SIG-M5 (cell line): ENCODE measurements at places on chromosomes 16 and 17.

- no peak for DNase-seq
These were observed 12.8 kb downstream of the CRYM start for GRCh38 chr16:21265104-21265837.

- DNase-seq = no peak
These were observed 35.4 kb downstream of the MRC2 start for GRCh38 chr17:62662855-62663254.

DNA sequence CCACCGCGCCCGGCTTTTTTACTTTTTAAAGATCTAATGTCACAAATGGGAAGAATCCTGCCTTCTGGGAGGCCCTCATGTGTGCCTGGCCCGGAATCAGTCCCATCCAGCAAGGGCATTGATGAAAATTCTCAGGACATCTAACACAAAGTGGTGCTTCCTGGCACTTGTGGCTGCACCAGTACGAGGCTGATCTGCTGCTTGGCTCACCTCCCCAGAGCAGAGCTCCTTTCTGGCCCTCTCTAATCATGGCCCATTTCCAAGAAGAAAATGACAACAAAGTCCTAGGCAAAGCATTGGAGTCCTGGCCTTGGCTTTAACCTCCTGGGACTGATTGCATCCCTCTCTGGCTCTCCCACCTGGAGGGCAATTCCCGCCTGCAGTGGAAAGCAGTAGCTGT, 50.7 kb upstream of the SIAH1 start:
- no peak for DNase-seq

DNA sequence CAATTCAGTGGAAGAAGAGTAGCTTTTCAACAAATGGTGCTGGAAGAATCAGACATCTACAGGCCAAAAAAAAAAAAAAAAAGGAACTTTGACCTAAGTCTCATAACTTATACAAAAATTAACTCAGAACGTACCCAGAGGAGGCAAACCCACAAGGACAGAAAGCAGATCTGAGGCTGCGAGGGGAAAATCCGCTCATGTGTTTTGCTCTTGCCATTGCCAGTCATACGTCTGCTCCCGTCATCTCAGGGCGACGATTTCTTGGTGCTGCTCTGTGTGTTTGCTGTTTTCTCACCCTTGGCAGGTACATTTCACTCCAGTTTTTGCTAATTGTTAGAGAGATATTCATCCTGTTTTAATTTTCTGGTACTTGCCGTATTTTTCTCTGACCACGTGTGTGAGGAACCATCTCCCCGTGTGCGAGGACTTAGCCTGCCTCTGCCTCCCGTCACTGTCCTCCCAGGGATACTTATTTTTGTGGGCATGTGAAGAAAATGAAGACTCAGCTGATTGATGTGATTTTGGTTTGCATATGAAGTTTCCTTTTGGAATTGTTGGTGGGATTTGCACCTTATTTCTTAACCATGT, 33.4 kb upstream of the ACSF3 start:
- no peak for DNase-seq

DNA sequence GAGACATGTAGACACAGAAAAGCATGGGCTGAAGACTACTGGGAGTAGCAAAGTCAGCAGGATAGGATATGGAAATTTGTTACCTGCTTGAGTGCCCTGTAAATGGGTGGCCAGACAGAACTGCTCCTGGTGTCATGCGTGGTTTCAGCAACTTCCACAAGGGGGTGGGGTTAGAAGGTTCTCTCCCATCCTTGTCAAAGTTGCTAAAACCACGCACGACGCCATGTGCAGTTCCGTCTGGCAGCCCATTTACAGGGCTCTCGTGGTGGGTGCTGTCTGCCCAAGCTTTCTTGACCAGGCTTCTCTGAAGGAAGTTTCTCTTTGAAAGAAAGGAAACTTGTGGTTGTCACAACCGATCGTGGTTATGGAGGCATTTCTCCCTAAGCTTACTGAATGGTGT, 6.9 kb upstream of the DBNDD1 start:
- DNase-seq = no peak

DNA sequence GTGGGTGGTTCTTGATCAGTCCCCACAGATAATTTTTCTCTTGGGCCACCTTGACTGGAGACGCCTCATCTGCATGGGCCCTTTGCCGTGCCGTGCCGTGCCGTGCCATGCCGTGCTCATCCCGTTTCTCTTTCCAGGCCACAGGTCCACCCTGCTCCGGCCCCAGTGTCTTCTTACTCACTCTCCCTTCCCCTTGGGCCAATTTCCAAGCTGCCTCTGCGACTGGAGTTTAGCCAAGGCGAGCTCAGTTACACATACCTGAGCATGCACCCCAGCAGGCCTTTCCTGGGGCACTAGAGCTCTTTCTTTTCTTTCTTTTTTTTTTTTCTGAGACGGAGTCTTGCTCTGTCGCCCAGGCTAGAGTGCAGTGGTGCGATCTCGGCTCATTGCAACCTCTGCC, 40.5 kb upstream of the MGAT5B start:
- no peak for DNase-seq

DNA sequence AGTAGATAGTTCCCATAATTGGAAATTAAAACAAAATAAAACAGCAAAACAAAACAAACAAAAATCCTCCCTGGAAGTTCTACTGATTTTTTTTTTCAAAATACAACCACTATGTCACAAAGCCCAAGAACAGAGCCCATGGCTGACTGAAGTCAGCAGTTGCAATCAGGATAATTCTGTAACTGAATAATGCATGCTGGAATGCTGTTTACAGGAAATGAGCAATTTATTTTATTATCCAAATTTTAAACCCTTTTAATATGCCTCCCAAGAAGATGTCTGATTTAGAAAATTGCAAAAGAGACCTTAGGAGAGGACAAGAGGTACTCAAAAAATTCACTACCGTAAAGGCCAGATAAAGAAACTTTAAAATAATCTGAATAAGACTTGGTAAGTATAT, 578.2 kb downstream of the TOX3 start:
- DNase-seq = no peak

GRCh38 chr17:9389111-9389527, 186.5 kb downstream of the STX8 start:
- DNase-seq = no peak

DNA sequence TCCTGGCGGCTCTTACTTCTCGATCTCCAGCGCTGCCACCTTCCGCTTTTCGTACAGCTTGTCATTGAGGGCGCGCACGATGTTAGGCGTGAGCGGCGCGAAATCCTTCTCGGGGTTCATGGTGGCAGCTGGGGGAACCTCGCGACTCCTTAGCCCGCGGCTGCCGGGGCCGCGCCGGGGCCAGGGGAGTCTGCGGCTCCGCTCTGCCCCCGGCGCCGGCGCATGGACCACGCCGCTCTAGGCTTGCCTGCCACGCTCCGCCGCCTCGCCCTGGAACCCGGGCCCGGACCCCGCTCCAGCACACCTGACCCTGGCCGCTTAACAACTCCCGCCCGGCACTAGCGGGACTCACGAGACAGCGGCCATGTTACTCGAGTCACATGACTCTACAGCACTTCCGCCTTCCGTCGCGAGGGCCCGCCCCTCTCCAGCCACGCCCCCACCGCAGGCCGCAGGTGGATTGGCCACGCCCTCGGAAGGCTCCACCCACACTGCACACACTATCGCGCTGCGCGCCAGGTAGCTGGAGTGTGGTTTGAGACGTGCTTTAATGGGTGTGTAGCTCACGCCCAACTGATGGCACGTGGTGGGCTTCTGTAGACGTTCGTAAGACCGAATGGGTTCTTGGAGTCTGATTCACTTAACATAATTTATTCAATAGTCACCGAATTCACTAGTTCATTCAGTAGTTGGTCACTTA, at the start of gene VAC14:
TSS of gene VAC14 (minus strand) at position 378 of the 700 bp plus-strand sequence. CDS start at position 120, 258 bp downstream.
- DNase-seq = peak; percentile 32

DNA sequence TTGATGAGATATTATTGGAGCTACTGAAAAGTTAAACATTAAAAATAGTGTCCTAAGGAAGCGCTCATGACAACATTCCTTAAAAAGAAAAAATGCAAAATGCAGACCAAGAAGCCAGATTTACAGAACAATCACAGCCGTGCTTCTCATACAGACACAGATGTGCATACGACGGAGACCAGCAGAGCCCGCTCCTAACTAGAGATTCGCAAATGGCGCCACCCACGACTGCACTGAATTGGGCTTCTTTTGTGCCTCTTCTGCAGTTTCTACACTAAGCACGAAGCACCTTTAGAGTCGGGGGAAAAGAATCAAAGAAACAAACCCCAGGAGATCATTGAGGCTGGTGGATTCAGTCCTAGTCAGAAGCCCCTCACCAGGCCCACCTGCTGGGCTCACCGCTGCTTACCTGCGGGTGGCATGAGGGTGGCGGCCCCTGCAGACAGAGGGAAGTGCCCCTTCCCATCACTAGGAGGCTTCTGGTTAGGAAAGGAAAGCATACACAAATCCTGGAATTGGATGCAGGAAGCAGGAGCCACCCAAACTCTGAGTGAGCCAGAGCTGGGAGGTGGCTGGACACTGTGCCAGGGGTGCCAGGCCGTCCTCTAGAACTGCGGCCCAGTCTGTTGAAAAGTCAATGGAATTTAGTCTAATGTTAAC, 64.9 kb upstream of the CHMP6 start:
- DNase-seq = no peak

DNA sequence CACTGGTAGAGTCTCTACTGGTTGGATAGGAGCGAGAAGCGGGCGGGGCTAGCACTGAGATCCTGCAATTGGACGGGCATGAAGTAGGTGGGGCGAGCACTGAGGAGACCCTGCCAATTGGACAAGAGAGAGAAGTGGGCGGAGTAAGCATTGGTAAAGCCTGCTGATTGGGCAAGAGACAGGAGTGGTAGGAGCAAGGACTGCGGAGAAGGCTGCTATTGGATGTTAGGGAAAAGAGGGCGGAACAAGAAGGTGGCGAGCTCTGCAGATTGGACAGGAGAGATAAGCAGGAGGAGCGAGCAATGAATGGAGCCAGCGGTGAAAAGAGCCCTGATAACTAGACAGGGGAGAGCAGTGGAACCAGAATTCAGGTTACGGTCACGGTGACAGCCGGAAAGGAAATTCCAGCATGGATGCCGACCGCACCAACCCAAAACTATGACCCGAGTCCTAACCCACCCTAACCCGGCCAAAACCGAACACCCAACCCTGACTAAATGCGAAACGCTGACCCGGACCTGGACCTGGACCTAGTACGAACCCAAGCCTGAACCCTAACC, 4.8 kb downstream of the SCGB1C2 start:
- DNase-seq = no peak

DNA sequence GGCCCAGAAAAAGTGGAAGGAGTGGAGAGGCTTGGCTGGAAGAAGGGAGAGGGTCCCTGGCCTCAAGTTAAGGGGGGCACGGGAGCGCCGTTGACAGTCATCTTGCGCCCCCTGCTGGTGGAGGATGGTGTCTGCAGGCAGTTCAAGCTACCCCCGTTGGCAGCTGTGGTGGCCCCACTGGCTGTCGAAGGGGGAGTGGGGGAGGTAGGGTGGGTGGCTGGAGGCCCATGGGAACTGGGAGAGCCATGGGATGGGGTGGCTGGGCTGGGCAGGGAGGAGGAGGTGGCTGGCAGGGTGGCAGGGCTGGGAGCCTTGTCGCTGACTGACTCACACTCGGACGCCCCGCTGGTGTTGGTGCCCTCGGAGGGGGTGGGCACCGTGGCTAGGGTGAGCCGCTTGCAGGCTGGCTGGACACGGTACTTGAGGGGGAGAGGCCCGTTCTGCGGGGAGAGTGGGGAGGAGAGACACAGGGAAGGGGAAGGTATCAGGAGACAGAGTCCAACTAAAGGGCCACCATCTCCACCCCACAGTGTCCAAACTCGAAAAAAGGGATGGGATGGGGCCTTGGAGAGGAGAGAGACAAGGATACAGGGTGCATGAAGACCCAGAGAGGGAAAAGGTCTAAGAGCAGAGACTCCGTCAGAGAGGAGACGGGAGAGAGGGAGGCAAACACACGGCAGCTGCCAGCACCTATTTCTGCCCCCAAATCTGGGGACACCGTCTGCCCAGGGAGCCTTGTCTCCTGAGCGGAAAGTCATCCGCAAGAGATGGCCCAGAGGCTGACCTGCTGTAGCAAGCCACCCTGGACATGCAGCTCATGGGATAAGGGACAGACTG, 5.2 kb downstream of the CISD3 start:
- no peak for DNase-seq

DNA sequence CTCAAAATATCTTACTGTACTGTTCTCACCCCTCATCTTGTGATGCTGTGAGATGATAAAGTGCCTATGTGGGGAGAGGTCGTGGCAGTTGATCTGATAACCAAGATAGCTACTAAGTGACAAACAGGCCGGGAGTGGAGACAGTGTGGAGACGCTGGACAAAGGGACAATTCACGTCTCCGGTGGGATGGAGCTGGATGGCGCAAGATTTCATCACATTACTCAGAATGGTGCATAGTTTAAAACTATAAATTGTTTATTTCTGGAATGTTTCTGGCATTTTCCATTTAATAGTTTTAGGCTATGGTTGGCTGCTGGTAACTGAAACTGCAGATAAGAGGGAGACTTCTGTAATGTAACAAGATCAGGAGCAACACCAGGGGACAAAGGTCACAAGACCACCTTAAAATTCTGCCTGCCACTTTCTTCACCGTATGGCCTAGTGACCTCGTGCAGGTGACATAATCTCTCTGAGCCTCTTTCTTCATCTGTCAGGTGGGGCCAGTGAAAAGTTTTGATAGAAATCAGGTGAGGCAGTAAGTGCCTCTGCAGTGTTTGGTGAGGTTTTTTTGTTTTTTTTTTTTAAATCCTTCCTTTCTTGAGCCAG, 54.4 kb upstream of the LGALS9 start:
- DNase-seq = no peak

GRCh38 chr17:2028737-2029136, 1.2 kb upstream of the DPH1 start:
- DNase-seq = no peak

- no peak for DNase-seq
These were observed 1376.4 kb upstream of the GOT2 start for GRCh38 chr16:60110531-60110930.

DNA sequence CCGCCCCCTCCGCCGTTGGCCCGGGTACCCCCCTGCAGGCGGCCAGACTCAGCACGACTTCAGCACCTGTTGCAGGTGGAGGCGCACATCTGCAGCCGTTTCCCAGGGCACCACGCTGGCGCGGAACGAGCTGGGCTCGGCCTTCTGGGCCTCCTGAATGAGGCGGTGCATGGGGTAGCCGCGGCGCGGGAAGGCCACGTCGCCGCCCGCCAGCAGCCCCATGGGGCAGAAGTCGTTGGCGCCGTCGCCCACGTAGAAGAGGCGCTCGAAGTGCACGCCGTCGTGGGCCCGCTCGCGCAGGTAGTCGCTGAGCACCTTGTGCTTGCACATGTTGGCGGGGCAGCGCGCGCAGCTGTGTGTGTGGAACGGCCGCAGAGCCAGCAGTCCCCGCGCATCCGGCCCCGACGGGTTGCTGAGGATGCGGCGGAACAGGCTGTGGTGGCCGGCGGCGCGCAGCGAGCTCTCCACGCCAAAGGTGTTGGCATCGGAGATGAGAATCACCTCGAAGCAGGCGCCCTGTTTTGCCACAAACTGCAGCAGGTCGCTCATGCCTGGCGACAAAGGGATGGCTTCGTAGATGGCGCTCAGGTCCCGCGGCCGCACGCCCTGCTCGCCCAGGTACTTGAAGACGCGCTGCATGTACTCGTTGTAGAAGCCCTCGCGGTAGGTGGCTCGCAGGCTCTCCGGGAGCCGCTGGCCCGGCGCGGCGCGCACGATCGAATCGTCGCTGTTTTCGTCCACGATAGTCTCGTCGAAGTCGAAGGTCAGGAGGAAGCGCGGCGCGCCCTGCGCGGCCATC, 6.2 kb downstream of the PHOSPHO1 start:
- no peak for DNase-seq
